ENCODE measurements at places on chromosomes 6 and 20.

- DNase-seq, result no peak
These were observed 89.0 kb upstream of the FAM8A1 start for GRCh38 chr6:17511084-17511483.

DNA sequence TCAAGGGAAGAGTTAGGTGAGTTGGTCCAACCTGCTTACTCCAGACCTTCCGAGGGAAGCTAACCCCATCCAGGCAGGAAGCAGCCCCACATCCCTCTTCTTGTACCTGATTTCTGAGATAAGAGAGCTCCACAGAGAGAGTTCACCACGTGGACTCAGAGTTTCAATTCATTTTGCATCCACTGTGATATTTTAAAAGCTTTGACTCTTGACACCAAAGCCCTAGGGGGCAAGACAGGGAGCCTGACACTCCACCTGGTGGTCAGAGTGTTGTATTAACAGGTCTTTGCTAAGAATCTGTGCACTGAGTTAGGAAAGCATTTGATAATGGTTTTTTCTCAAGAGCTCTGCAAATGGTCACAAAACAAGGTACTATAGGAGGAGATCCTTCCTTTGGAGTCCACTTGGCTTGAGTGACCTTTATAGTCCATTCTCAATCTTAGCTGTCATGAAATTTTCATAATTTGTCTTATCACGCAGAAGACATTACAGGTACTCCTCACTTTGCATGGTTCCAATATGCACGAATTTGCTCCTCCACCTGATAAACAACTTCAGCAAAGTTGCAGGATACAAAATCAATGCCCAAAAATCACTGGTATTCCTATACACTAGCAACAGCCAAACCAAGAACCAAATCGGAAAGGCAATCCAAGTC, 56.2 kb upstream of the RIPOR2 start:
- DNase-seq, result no peak

GRCh38 chr20:19205981-19206396, 6.5 kb upstream of the SLC24A3 start:
- DNase-seq, result peak; percentile 37

DNA sequence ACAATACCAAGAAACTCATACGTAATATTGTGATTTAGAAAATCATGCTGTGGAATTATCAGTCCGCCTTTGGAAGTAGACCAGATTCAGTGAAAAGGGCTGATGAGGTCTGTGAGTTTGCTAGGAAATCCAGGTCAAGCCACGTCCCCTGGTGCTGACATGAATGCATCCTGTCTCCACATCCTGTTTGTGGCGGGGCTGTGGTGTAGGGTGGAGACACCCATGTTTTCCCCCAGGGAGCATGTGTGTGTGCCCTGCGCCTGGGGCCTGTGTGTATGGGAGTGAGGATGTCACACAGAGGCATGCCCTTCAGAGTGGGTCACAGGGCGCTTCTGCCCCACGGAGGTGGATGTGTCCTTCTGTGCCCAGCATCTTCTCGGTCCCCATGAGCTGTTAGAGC, 109.1 kb downstream of the SASH1 start:
- DNase-seq, result no peak

GRCh38 chr20:62755817-62756724, 40.2 kb upstream of the MRGBP start:
- DNase-seq, result no peak

- DNase-seq, result no peak
These were observed 4.1 kb downstream of the SLC17A9 start for GRCh38 chr20:62956387-62957135.

DNA sequence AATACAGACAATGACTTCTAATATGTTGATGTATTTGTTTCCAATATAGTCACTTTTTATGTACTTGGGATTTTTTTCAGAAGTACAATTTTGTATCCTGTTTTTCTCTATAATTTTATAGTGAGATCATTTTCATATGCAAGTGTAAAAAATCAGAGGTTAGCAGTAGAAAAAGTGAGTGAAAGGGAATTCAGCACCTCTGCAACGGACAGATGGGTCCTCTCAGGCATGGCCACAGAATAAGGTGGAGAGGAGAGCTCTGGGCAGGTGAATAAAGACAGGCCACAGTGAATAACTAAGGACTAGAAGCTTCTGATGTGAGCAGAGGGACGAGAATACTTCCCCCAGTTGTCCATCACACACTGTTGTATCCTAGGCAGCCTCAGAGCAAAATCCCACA, 210.1 kb upstream of the CNR1 start:
- no peak for DNase-seq

DNA sequence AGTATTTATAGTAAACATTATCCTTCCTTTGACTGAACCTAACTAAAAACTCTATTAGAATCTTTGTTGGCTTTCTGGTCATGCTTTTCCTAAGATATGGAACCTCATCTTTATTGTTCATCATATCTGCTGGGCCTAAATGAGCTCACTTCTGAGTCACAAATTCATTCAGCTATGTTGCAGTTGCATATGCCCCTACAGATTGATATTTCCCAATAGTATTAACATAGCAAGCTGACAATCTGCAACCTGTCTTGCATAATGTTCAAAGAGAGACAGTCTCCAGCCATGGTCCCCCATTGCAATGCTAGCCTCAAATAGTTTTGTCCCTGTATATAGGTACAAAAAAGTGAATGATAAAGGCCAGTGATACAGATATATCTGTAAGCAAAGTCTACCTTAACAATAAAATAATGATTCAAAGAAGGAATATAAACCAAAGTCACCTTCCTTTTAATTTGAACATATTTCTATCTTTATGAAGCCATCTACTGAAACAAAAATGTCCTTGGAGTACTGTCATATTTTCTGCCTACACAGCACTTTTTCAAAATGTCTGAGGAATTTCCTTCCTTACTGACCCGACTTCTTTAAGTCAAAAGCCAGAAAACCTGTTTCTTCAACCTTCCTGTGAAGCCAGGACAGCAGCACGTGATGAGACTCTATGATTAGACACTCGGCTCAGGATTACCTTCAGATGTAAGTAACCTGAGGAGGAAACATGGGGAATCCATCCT, 140.7 kb downstream of the UBE3D start:
- no peak for DNase-seq

- no peak for DNase-seq
These were observed 116.5 kb downstream of the DST start for GRCh38 chr6:56525974-56526789.

GRCh38 chr6:617456-618100, 39.3 kb downstream of the HUS1B start:
- DNase-seq, result no peak

DNA sequence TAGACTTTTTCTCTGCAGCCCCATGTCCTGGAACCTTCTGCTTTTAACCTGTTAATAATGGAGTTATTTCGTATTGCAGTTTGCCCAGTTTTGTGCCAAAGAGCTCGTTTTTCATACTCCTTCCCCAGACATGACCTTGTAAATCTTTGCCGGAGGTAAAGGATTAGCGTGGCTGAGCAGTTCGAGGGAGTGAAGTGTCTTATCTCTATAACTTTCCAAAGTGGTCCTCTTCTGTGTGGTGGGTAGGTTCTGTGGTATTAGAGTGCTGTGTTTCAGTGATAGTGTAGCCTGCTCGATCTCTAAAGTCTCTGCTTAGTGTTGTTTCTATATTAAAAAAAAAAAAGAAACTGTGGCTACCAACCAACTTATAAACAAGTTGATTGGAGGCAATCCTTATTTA, 67.5 kb downstream of the FARS2 start:
- no peak for DNase-seq

DNA sequence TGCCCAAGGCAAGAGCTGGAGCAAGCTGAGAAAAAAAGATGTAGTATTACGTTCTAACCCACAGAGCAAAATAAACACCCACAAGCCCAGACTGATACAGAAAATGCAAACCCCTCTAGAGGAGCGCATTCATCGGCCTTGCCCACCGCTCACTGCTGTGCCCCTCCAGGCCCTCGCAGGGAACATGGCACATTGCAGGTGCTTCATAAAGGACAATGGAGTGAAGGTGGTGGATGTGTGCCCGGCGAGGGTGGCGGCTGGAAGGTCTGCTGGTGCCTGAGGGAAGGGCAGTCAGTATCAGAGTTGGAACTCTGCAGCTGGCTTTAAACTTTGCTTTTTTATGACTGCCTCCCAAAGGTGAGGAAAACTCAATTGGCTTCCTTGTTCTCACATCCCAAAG, 18.5 kb upstream of the IRF4 start:
- DNase-seq, result no peak

GRCh38 chr6:88165087-88165843, 882 bp downstream of the CNR1 start:
- DNase-seq, result no peak

GRCh38 chr6:33677143-33677660, 34.3 kb downstream of the UQCC2 start:
- no peak for DNase-seq

- DNase-seq, result no peak
These were observed 137.5 kb downstream of the ZFP64 start for GRCh38 chr20:52054123-52054522.

- DNase-seq, result no peak
These were observed 9.1 kb upstream of the TLDC2 start for GRCh38 chr20:36866681-36867495.

DNA sequence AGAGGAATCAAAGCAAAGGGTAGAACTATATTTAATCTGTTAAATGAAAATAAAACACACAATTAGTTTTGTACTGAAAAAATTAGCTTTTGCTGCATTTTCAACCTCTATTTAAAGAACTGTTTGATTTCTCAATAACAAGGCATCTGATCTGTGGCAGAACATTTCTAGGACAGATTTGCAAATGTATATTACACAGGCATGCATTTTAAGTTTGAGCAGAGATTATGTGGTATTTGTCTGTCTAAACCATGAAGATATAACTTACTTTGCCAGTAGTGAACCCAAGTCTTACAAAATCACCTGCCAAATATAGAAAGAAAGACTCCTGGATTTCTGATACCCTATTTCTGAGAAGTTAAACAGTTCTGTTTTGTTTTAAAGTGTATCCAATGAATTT, 71.9 kb downstream of the TFAP2B start:
- no peak for DNase-seq

DNA sequence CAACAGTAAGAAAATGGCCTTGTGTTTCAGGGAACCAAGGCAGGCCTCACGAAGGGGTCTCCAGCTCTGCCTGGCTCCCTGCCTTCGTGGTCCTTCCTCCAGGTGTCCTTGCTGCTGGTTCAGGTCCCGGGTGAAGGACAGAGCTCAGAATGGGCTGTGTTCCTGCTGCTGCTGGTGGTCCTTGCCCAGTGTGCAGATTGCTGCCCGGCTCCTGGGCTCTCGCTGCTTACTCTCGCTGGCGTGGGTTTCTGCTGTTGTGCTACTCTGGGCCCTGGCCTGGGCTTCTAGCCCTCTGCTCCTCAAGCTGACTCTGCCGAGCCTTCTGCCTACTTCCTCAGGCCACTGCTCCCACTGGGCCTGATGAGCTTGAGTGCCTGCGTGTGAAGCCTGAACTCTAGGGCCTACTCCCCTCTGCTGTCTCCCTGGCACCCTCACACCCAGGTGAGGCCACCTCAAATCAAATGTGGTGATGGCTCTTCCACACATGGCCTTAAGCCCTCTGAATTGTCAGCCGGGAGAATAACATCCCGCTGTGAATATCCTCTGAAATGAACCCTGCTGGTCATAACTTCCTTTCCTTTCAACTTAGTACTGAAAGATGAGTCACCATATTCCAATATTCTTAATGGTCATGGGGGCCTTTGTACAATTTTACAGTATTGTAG, 171.6 kb downstream of the FOXC1 start:
- no peak for DNase-seq

GRCh38 chr20:39190666-39191570, 228.8 kb downstream of the DHX35 start:
- no peak for DNase-seq

DNA sequence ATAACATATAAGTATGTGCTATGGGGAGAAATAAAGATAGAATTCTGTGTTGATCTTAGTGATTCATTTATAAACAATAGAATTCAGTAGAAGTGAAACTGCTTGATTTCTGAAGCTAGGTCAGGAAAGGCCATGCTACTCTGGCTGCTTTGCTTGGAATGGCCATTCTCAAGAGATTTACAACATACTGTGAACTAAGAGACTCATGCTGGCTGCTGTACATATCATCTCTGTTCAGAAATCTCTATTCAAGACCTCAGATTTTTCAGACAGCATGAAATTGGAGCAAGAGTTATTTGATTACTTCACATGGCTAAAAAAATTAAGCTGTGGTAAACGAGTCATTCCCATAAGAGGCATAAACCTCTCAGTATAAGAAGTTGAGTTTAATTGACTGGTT, 662.6 kb downstream of the BCKDHB start:
- no peak for DNase-seq

- no peak for DNase-seq
These were observed 127.8 kb upstream of the MAP3K4 start for GRCh38 chr6:160863782-160864181.

GRCh38 chr6:157552081-157552747, 171.2 kb downstream of the ZDHHC14 start:
- DNase-seq, result no peak

DNA sequence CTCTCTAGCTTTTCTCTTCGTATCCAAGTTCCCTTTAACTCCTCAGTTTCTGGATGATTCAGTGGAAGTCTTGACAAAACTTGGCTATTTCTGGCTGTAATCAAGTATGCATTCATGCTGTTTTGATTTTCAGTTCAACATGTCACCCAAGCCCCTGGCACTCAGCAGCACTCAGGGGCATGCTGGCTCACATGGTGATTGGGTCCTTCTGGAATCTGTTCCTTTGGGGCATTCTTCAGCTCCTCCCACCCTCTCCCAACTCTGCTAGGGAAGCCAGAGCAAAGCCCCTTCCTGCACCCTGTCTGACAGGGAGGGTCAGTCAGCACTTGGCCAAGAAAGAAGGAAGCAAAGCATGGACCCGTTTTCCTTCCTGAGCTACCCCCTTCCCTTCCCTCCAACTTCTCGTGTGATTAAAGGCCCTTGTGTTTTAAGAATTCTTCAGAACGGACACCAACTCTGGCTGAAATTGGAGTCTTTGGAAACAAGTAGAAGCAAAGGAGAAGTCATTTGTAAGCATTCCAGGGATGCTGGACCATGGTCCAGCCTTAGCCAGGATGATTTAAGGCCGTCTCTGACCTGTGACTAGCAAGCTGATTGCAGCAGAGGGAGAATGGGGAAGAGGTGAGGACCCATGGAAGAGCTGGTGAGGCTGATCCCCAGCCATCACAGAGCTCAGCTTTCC, 7.1 kb downstream of the PLEKHG1 start:
- no peak for DNase-seq
